Neuronal stem cell (in vitro differentiated cells): ENCODE measurements at places on chromosomes 3 and 15.

DNA sequence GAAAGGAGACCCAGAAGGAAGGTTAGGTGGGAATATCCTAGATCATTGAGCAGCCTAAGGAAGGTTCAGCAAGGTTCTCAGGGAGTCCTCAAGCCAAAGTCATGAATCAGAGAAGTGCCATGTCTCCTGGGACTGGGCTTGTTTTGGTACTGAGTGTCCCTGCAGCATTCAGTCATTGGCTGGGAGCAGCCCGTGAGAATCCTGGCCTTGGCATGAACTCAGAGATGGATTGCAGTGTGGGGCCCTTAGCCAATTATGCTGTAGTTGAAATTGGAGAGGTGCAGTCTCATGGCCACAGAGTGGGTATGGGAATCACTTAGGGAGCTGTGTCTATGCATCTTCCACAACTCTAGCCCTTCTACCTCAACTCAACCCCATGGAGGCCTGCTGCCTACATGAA is 17.0 kb upstream of the PPM1L start:
- no peak for DNase-seq

DNA sequence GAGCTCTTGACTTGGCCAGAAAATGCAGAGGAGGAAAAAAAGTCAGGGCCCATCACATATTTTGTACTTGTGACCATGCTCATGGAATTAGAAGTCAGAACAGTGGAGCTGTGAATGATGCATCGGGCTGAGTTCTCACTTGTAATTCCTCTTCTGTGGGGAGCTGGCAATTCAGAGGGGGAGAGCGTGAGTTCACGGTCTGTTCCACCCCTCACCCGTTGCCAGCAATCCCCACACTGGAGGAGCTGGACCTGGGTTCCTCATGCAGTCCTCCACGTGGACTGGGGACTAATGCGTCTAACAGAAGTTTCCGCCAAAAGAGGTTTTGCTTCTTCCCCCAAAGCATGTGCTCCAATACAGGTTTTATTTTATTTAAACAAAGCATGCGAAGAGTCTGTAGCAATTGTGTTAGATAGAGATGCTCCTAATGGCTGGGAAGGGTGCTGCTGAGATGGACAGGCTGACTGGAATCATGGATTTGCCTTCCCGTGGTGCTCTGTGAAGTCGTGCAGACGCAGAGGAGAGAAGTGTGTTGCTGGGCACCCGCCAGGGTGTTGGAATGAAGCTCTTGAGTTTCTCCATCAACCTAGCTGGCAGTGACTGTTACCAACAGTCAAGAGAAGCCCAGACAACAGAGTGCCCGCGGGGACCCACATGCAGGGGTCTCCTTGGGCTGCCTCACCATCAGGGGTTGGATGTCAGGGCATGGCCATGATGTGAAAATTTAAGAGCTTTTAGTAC is 77.4 kb upstream of the PCSK6 start:
- DNase-seq = no peak

- no peak for DNase-seq
Measured at GRCh38 chr15:80750575-80750974, 28.6 kb upstream of the CEMIP start.

- no peak for DNase-seq
Measured at GRCh38 chr15:69660114-69660513, 207.5 kb downstream of the RPLP1 start.

DNA sequence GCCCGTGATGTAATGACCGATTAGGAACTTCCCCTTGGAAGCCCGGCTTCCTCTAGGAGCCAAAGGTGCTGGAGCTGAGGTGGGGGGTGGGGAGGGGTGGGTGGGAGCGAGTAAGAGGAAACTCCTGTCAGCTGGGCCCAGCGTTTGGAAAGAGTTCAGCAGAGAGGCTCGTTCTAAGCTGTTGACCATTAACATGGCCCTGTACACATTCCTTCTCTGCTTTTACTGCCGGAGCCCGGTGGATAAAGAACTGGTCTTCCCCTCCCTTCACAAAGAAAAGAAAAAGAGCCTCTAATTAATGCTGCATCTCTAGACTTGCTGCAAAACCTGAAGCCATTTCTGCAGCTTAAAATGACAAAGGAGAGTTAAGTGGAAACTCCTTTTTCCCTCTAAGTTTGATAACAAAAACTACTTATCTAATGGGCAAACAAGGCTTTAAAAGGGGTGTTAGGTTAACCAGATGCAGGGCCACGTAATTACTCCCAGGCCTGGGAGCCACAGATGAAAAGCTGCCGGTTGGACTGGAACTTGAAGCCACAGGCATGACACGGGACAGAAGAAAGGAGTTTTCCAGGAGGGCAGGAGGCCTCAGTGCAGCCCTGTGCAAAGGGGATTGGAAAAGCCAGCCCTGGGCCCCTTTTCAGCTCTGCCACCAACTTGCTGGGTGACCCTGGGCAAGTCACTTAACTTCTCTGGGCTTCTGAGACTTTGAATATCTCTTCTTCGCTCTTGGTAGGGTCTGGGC is 71.3 kb downstream of the SMAD6 start:
- DNase-seq = peak; percentile 68

GRCh38 chr3:181298421-181298820 is 308.9 kb upstream of the DNAJC19 start:
- DNase-seq = no peak

DNA sequence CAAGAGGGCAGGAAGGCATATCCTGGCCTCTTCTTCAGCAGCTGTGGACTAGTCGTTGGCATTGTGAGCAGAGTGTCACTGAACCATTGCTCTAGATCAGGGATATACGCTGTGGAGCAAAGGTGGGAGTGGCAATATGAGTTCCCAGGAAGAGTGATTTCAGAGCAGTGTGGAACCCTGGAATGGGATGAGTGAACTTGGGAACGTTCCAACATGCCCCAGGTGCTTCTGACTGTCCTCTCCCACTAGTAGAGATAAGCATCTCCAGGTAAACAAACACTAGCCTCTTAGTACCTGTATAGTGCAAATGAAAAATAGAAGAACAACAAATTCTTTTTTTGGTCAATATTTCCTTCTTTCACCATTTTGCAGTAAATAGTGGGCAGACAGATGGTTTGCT is 123.6 kb upstream of the VEPH1 start:
- no peak for DNase-seq

DNA sequence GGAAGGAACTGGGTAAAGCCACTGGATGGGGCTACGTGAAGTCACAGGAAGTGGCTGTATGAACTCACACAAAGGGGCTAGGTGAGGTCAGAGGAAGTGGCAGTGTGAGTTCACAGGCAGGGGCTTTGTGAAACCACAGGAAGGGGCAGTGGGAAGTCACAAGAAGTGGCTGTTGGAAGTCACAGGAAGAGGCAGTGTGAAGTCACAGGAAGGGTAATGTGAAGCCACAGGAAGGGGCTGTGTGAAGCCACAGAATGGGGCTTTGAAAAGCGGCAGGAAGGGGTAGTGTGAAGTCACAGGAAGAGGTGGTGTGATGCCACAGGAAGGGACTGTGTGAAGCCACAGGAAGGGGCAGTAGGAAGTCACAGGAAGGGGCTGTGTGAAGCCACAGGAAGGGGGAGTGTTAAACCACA is 34.6 kb downstream of the GASK1A start:
- DNase-seq = no peak

GRCh38 chr3:37236024-37236423 is 61.6 kb upstream of the LRRFIP2 start:
- DNase-seq = no peak

- DNase-seq = no peak
Measured at GRCh38 chr3:20160230-20160629, 25.8 kb downstream of the SGO1 start.

GRCh38 chr15:84894736-84895425 is 10.4 kb downstream of the SLC28A1 start:
- no peak for DNase-seq

- no peak for DNase-seq
Measured at GRCh38 chr3:177069514-177070329, 127.6 kb downstream of the TBL1XR1 start.

GRCh38 chr15:56835718-56836171 is 82.7 kb upstream of the TCF12 start:
- no peak for DNase-seq
